CD4-positive, alpha-beta T cell treated with Interleukin-21 for 1 hour (primary cell): ENCODE measurements at places on chromosomes 6 and 20.

DNA sequence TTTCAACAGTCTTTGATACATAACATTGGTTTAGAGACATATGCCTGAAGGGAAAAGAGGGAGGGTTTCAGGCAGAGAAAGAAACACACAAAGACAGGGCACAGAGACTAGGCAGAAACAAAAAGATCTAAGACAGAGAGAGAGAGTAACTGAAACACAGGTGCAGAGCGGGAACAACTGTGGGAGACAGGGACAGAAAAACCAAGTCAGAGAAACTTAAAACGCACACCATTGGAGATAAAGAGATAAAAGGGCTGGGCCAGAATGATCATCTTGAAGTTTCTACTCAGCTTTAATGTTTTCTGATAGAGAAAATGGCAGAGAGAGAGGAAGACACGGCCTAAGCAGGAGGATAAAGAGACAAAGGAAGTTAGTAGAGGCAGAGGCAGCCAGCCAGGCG, 11.8 kb downstream of the UNC5CL start:
- no peak for DNase-seq

- DNase-seq, result no peak
Measured at GRCh38 chr6:116265041-116265829, 11.4 kb upstream of the TSPYL4 start.

DNA sequence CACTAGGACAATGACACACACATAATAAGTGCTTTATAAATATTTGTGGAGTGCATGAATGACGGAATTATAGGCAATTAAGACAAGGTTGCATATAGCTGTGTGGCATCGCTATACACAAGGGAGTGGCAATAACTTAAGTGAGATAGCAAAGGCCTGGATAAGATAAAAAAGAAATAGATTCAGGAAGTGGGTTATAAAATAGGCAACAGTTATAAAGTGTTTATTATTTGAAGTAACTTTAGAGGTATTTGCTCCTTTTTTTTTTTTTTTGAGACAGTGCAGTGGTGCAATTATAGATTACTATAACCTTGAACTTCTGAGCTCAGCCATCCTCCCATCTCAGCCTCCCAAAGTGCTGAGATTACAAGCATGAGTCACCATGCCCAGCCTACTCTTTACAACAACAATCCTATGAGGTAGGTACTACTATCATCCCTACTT, 75.9 kb upstream of the LOC128125822 start:
- DNase-seq, result no peak

- DNase-seq, result no peak
Measured at GRCh38 chr6:12836009-12836408, 119.4 kb downstream of the PHACTR1 start.

DNA sequence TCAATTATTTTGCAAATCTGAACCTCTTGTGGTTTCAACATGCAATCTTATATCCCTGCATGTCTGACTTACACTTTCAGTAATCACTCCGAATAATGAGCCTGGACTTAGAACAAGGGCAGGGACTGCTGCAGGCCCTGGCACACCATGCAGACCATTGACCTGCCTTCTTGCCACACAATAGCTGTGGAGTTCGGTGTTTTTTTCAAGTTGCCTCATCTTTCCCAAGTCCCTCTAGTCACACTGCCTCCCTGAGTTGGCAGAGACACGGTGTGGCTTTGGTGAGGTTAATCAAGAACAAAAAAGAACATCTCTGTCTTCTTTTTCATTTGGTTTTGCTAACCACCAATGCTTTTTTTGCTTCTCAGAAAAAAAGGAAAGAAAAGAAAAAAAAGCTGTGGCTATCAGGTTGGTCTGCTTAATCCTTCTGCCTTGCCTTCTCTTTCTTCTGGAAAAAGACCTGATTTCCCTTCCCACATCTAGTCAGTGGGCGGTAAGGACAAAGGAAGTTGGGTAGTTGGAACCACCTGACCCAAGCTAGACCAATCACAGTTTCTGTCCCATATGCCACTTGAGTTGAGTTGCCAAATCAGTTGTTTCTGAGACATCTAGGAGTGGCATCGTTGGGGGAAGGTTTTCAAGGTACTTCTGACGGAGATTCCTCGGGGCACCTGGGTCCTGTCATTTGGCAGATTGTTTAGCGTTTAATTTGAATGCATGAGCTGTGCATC, 55.9 kb upstream of the TASP1 start:
- DNase-seq, result no peak

DNA sequence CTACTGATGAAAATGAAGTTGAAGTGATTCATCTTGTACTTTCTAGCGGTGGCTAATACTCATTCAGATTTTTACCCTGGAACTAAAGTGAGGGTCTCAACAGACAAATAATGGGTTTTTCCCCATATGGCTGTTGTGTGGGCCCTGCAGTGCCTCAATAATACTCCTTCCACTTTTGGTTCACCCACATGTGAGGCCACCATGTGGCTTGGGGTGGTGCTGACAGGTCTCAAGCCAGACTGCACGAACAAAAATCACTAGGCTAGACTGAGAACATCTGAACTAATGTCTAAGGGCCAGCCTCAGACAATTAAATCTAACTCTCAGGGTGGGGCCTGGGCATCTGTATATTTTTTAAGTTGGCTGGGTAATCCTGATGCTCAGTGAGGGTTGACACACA, 7.9 kb upstream of the COL12A1 start:
- DNase-seq, result no peak

DNA sequence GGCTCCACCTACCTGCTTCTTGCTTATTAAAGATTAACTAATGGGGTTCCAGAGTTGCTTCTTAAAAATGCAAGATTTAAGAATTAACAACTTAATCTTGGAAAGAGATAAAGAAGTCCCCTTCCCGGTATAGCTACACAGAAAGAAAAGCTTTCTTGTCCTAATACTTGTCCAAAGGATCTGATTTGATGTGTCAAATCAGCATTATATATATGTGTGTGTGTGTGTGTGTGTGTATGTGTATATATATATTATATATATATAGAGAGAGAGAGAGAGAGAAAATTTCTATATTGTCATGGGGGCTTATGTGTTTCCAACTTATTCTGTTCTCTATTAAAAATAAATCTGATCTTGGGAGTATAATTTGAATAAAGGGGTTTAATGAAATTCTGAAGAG, 4.6 kb upstream of the HMGN4 start:
- DNase-seq, result no peak

DNA sequence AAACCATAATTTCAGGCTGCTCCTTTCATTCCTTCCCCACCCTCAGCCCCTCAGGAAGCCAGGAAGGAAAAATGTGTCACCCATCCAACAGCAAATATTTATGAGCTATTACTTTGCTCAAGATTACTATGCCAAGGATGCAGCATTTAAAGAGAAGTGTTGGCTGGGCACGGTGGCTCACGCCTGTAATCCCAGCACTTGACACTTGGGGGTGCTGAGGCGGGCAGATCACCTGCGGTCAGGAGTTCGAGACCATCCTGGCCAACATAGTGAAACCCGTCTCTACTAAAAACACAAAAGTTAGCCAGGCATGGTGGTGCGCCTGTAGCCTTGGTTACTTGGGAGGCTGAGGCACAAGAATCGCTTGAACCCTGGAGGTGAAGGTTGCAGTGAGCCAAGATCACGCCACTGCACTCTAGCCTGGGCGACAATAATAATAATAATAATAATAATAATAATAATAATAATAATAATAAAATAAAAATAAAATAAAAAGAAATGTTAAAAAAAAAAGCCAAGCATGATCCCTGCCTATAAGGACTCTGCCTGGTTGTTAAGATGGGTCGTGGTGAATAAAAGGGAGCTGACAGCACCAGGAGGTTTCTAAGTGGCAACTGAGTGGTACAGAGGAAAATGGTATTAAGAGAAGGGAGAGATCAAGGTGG, 20.5 kb upstream of the TIAM2 start:
- DNase-seq, result no peak

GRCh38 chr6:161463071-161463470, 189.2 kb upstream of the AGPAT4 start:
- DNase-seq, result no peak

DNA sequence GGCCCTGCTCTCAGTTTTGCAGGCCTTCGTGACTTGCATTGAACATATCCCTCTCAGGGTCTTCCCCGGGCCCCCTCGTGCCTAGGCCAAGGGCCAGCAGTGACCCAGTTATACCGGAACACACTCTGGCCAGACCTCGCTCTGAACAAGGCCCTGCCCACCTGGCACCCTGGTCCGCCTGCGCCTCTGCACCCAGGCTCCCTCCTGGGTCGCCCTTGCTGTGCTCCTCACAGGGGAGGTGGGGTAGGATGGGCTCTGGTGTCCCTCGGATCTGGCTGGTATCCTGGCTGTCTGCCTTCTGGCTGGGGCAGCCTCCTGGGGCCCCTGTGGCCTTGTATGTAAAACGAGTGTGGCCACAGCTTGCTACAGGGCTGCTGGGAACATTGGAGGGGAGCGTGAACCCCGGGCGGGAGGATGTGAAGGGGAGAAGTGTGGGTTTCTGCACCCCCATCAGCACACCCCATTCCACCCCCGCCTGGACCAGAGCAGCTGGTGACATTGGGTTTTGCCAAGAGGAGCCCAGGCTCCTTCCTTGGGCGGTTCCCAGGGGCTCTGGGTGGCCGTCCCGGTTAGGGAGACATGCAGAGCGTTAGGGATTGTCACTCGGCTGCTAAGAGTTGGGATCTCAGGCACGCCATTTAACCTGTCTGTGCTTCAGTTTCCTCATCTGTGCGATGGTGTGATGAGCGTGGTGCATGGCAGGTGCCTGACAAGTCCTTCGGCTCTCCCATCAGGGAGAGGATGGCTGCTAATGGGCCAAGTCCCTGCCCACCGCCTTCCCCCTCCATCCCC, 17.5 kb downstream of the SRC start:
- DNase-seq, result no peak

- no peak for DNase-seq
Measured at GRCh38 chr20:32348207-32348606, 9.9 kb upstream of the ASXL1 start.

DNA sequence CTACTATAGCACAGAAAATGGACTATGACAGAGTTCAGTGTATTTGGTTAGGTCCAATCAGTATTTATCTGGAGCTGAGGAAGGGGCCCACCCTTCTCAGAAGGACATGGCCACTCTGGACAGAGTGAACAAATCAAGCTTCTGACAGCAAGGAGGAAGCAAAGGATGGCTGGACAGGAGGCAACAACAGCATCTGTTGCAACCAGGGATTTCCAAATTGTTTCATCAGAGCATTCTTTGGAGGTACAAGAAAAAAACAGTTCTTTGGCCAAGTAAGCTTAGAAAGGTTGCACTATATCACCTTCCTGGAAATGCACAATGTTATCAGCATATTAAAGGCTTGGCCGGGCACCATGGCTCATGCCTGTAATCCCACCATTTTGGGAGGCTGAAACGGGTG, 118.7 kb upstream of the SLC22A16 start:
- no peak for DNase-seq

- no peak for DNase-seq
Measured at GRCh38 chr20:16378712-16379370, 194.4 kb downstream of the KIF16B start.

DNA sequence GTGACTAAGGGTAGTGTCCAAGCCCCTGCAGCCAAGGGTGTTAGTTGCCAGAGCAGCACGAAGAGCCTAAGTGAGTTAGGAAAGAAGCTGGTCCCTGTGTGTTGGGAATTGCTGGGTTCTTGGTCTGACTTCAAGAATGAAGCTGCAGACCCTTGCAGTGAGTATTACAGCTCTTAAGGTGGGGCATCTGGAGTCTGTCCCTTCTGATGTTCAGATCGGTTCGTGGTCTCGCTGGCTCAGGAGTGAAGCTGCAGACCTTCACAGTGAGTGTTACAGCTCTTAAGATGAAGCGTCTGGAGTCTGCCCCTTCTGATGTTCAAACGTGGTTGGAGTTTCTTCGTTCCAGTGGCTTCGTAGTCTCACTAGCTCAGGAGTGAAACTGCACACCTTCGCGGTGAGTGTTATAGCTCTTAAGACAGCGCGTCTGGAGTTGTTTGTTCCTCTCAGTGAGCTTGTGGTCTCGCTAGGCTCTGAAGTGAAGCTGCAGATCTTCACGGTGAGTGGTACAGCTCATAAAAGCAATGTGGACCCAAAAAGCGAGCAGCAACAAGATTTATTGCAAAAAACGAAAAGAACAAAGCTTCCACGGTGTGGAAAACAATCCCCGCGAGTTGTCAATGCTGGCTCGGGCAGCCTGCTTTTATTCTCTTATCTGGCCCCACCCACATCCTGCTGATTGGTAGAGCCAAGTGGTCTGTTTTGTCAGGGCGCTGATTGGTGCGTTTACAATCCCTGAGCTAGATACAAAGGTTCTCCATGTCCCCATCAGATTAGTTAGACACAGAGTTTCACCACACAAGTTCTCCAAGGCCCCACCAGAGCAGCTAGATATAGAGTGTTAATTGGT, 31.8 kb downstream of the PXDC1 start:
- DNase-seq, result no peak

- DNase-seq, result peak; percentile 52
Measured at GRCh38 chr6:4017834-4018170, 61.1 kb downstream of the FAM217A start.

GRCh38 chr20:33791959-33792597, 19.1 kb upstream of the CHMP4B start:
- peak; percentile 47 for DNase-seq

DNA sequence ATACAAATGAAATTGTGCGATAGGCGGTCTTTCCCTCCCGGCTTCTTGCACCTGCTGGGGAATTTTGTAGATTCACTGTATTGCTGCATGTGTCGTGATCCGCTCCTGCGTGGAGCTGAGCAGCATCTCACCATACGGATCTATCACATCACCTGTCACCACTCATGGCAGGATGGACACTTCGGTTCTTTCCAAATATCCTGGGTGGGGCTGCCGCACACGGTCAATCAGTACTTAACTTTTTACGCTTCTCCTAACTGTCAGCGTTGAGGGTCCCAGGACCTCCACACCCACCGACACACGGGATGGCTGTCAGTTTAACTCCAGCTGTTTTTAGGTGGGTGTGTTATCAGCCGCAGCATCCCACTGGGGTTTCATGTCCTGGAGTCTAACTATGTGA, 19.2 kb downstream of the TAF4 start:
- no peak for DNase-seq

DNA sequence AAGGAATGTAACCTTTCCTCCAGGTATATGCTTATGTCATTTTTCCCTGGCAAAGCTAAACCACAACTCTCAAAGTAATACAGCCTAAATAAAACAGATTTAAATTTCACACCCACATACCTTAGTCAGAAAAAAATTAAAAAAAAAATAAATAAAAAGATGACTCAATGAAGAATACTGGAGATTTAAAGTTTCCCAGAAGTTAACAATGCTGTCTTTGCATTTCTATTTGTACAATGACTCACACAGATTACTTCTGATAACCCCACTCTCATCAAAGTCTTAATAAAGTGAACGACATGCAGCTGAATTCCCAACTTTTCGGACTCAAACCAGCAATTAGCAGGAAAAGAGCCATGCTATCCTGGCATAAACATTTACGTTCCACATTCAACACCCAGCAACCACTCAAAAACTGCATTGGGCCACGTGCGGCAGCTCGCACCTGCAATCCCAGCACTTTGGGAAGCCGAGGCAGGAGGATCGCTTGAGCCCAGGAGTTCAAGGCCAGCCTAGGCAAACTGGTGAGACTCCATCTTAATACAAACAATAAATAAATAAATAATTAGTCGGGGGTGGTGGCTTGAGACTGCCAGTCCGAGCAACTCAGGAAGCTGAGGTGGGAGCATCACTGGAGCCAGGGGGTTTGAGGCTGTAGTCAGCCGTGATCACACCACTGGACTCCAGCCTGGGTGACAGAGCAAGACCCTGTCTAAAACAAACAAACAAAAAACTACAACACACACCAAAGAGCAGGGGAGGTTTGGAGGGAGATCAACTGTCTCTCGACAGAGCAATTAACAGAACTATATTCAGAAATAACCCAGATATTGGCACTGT, 130.5 kb downstream of the WDR27 start:
- no peak for DNase-seq
